Cortex of kidney (tissue), 1 donor: ENCODE measurements at places on chromosomes 3 and 15.

GRCh38 chr3:107242579-107242978 lies 134.7 kb upstream of the CCDC54 start:
- DNase-seq: no peak

DNA sequence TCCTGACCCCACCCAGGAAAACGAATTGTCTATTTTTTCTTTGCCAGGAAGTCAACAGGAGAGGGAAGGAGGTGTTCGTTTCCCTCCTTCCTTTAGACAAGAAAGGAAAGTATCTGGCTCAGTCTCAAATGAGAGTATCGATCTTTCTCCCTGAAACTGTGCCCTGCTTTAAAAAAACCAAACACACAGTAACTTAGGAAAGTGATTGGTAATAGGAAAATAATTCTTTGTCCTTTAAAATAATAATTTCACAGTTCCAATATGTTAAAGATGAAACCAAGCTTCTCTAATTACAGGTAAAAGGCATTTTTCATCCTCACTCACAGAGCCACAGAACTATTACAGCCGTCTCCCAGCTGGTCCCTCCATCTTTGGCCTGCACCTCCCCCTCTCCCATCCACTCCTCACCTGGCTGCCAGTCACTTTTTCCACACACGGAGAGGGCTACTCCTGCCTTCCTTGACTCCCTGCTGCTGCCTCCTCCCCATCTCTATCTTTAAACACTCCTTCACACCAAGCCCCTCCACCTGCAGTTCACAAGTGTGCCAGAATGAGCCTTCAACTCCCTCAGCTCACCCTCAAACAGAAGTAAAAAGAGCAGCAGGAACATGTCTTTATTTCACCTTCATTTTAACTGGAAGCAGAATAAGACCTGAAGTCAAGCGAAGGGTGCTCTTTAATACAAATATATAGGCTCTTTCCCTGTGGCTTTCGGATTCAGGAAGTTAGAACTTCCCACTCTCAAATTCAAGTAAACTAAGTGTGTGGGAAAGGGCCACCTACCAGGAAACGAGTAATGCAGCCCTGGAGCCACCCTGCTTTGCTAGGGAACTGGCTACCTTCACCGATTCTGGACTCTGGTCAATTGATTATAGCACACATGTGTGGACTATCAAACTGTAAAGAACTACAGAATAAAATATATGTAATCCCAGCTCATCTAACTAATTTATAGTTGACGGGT lies 116.4 kb downstream of the SENP2 start:
- no peak for DNase-seq

DNA sequence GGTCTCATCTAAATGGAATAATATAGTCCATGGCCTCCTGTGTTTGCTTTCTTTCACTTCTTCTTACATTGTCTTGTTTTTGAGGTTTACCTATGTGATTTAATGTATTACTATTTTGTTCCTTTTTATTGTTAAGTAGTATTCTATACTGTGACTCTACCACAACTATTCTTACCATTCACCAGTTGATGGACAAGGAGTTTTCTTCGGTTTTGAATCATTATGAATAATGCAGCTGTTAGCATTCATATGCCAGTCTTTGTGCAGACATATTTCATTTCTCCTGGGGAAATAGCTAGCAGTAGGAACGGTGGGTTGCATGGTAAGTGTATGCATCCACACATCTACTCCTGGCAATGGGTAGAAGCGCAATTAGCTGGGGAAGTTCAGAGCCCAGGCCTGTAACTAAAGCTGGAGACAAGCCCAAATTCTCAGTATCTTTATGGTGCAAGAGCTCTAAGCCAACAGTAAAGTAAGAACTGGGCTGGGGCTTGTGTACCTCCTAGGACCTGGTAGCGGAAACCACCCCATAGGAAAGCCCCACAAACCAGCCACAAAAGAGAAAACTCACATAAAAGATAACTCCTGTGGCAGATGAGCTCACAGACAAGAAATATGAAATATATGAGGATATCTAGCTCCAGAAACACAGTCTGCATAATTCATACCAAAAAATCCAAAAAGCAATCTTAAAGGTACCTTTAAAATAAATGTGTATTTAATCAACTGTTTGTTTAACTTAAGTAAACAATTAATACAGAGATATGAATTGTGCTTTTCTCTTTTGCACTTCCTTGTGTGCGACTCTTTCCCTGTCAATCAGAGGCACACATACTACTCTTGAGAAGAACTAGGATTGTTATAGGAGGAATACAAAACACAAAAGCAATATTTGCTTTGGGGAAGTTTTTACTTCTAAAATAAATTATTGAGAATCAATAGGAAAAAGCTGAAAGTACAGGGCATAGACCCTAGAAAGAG lies 2.7 kb upstream of the CSTA start:
- DNase-seq: no peak

- no peak for DNase-seq
Observed at GRCh38 chr3:53691349-53691748, 154.9 kb downstream of the CHDH start.

DNA sequence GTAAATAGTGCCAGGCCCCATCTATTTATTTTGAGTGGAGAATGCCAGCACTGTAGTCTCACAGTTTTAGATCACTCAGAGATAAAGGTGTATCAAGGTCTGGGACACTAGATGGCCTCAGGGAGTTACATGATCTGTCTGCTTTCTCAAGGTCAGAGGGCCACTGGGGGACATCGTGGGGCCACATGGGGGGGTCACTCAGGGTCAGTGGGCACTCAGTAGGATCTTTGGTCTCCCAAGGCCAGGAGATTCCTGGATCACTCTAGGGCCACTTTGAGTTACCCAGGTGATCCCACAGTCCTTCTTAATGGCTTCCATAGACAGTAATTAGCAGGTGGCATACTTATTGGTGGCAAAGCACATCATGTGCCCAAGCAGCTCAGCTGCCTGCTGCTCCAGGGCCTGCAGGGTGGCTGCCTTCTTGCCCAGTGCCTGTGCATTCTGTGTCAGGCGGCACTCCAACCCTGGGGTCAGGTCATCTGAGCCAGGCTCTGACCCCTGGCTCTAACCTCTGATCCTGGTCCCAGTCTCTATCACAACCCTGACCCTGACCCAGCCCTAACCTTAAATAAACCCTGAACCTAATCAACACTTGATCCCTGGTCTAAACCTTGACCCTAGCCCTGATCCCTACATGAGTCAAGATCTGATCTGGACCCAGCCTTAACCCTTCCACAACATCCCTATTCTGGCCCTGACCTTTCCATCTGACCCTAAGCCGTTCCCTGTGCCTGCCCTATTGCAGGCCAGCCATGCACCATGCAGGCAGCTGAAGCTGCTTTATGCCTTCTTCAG lies 1.8 kb upstream of the LAMB2 start:
- no peak for DNase-seq
